Progenitor cell of endocrine pancreas (in vitro differentiated cells): ENCODE measurements at places on chromosomes 5 and 9.

DNA sequence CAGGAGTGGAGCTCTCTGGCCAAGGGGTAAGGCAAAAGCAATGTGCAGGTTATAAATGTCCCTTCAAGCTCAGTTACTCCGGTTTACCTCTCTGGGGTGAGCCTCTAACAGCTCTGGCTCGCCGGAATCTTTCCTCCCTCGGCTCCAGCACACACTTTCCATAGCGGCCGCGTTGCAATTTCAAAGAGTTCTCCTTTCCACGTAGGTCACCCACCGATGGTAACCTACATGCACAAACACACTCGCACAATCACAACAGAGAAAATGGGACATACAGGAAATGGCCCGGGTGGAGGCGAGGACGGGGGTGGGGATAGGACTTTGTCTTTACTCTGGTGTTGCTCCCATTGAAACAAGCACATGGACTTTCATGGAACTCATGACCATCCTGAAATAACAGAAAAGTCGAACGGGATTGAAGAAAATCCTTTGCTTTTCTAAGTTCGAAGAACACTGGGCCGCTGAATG is 1.2 kb downstream of the LHFPL2 start:
- no peak for DNase-seq

GRCh38 chr5:76469656-76470290 is 66.7 kb downstream of the IQGAP2 start:
- DNase-seq: no peak

DNA sequence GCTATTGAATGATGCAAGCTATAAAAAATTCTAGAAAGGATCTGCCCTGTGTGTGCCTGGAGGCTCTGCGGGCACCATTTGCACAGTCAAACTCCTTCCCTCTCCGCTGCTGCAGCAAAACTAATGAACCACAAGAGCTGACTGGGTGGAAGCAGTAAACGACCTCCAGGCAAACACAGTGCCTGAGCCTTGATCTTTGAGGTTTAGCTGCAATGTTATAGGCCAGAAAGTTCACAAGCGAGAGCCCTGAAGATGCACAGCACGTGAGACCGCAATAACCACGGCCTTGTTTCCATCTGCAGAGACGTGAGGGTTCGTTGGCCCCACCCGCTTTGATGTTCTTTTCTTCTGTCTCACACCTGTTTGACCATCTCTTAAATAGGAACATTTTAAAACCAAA is 69.2 kb upstream of the S1PR3 start:
- no peak for DNase-seq

- DNase-seq: no peak
Observed at GRCh38 chr5:97089149-97089801, 53.1 kb downstream of the LIX1 start.

GRCh38 chr5:160545832-160546231 is 124.2 kb downstream of the PTTG1 start:
- DNase-seq: no peak

- DNase-seq: no peak
Observed at GRCh38 chr9:107638521-107639310, 149.1 kb upstream of the KLF4 start.

- DNase-seq: peak; percentile 56
Observed at GRCh38 chr9:121267689-121268597, at the start of gene GSN. TSS of gene GSN (plus strand) at chr9:121268162. CDS start at chr9:121301972, 33,810 bp downstream.

DNA sequence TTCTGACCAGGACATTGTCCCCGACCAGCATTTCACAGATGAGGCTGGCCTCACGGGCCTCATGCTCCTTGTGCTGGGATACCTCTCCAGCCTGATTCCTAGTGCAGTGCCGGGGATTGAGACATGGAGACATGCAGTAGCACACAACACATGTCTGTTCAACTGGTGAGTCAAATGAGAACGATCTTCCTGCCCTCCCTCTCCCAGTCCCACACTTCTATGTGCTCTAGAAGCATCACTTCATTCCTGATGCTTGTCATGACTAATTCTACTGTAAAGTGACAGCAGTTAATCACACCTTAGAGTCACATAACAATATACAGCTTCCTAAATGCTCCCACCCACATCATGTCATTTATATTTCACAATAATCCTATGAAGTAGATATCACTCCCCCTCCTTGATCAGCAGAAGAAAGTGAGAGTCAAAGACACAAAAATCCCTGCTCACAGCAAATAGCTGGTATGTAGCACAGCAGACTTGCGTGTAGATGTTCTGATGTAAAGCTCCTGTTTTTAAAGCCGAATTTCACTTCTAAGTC is 101.8 kb downstream of the CCDC192 start:
- DNase-seq: no peak

DNA sequence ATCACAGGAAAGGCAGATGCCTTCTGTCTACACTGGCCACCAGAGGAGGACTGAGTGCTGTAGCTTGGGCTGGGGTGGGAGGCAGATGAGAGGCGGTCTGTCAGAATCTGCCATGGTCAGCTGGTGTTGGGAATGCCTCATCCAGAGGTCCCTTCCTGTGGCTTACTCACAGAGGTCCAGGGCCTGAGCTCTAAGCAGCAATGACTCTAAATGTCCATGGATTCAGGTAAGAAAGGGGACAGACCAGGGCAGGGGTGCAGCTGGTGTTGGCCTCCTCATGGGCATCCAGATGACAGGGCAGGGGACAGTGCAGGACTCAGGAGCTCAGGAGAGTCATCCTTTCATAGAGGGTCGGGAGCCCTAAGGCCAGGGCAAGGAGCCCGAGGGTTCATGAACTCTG is 165.0 kb downstream of the ICE1 start:
- no peak for DNase-seq

DNA sequence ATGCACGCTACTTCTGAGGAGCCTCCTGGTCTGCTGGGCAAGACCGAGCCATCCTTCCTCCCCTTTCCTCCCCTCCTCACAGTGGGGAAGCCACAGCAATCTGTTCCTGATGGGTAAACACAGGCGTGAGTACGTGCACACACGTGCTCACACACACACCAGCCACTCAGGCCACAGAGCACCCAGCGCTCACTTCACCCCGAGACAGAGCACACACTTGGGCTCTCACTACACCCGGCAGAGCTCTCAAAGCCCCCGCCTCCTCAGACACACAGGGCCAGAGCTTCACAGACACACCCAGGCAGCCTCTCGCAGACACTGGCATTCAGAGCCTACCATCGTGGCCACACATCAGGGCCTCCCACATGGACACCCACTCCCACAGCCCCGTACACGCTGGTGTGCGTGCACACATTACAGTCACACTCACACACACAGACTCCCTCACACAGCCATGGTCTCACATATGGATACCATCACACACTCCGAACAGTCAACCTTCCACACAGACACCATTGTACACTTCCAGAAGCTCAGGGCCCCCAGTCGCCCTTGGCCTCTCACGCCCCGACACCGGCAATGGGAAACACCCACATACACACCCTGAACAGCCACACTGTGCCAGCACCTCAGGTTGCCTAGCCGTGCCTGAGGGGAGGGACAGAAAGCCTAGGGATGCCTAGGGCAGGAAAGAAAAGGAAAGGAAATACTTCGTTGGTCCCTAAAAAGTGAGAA is 13.5 kb downstream of the CNTFR start:
- DNase-seq: no peak

GRCh38 chr5:171175746-171176145 is 133.3 kb upstream of the TLX3 start:
- no peak for DNase-seq

DNA sequence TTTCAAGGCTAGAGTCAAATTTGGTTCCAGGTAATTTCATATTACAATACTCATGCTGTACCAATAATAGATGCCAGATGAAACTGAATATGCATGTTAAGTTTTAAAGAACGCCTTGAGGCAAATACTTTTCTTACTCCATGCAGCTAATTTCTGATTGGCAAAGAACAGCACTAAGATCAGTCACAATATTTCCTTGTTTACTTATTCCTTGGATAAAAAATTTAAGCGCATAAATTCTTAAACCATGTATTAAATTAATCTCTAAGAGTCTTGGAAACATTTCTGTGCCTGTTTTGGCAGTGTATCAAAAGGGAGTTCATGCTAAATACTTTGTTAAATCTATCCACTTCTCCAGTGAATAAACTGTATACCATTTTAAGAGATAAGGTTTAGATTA is 173.5 kb downstream of the SLC12A2 start:
- no peak for DNase-seq

GRCh38 chr5:19608444-19609002 is 379.5 kb downstream of the CDH18 start:
- no peak for DNase-seq

GRCh38 chr9:128703616-128704355 is 1.5 kb downstream of the PKN3 start:
- DNase-seq: no peak

GRCh38 chr5:136084698-136085097 is 47.9 kb upstream of the SMAD5 start:
- no peak for DNase-seq

DNA sequence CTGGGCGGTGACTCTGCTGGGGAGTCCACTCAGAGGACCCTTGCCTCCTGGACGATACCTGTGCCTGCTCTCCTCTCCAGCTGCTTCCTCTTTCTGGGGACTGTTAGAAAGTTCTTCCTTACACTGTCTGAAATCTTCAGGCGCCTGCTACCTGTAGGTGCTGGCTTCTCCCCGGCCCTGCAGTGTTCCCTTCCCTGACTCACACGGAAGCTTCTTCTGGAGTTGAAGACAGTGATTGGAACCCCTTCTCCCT is 562 bp downstream of the GSN start:
- DNase-seq: no peak

DNA sequence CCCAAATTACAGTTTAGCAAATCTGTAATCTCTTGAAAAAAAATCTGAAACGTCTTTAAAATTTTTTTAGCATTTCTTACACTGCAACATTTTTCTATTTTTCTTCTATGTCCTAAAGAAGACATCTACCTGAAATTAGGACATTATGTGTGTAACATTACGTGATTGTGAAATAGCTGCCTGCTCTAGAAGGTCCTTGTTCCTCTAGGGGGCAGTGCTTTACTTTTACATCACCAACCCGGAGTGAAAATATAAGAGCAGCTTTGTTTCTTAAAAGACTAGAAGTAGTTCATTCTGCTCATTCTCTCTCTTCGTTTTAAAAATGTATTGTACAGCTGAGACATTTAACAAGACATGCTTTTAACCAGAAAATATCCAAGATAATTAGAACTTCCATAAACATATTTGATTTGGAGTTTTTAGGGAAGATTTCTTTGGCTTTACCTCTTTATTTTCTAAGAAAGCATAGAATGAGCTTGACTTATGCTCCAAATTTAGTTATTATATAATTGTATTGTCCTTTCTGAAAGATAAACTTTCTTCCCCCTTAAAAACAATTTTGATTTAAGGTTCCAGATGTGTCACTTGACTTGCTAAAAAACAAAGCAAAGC is 48.1 kb upstream of the RIOK2 start:
- DNase-seq: no peak

DNA sequence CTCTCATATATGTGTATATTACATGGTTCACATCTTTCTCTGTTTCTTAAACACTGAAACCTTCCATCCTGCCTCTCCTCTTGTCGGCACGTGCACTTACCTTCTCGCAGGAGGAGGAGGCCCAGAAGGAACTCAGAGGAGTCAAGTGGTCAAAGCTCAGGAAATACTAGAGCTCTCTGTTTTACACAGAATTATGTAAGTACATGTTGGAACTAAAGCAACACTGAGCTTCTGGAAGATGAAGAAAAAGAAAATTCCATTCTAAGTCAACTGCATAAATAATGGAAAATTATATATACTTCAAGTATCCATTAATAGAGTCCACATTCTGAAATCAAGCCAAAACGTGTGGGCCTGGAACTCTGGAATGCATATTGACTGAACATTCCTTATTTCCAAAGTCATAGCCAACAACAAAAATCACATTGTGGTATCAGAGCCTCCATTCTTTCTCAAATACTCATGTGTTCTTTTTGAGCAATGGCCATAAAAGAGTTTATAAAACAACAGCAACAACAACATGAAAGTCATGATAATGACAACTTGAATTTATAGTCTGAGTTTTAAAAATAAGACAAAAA is 121.5 kb upstream of the RAI14 start:
- no peak for DNase-seq

DNA sequence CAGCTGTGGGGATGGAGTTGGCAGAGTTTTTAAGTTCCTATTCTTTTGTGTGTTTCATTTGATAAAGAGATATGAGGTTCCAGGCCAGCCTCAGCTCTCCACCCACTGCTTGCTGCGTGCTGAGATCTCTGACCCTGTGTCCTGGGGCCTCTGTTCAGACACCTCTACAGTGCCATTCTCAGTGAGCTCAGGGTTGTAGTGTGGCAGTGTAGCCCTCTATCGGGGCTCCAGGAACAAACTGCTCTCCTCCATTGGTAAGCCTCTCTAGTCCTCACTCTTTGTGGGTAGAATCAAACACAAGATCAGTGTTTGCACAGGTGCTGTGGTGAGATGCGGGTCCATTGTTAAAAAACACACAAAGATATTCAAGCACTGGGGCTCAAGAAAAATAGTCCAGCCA is 386.6 kb upstream of the RPS23 start:
- no peak for DNase-seq

DNA sequence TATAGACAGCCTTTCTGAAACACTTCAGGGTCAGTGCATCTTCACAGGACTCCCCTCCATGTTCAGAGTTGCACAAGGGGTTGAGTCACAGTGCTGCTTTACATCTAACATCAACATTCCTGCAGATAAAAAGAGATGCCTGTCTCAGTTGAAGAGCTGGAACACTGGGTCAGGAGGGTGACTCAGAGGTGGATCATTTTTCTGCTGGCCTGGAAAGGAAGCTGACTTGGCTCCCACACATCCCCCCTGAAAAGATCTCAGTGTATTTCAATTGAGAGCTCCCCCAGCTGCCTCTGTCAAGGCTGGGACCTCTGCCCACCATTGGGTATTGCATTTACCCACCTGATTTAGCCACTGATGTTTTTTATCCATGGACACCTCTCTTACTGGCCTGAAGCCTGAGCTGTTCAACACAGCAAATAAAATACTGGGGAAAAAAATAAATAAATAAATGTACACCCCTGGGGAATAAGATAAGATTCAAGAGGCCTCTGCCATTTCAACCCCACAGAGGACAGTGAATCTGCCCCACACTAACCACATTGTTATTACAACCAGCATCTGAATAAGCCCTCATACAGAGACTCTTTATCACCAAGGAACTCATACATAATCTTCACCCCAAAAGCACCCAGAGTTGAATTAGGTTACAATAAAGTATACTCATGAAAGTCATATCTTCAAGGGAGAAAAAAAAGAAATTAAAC is 716.4 kb downstream of the SEMA5A start:
- DNase-seq: no peak

GRCh38 chr9:125747765-125748445 is 732 bp downstream of the PBX3 start:
- peak; percentile 25 for DNase-seq

DNA sequence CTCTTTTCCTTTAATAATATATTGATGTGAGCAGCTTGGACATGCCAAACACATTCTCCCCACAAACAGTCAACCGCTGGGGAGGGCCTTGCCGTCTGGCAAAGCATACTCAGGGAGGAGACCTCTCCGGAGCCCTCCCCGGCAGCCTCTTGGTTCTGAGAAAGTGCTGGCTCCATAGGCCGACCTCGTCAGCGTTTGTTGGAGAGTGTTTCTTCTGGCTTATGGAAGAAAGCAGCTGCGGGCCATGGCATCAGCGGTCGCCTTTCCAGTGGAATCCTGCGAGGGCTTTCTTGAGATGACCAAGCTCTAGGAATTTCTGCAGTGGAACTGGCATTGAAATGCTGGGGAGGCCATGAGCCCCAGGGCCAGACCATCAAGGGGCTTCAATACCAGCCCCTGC is 405.7 kb upstream of the IRX4 start:
- no peak for DNase-seq
